ENCODE measurements at places on chromosomes 1 and 21. TPM values are rescaled to one million over a fixed set of nuclear protein-coding genes. Genes with fewer than 3 reads are reported as not detected.

Gene ZNF648
- not detected for total RNA-seq

Gene FAM3B
- 2.9 TPM for total RNA-seq

Gene TNFRSF1B
- total RNA-seq: 41.0 TPM

Gene TGFB2
- 16.9 TPM for total RNA-seq

Gene VANGL2
- 11.0 TPM for total RNA-seq

Gene RGS4
- 6.9 TPM for total RNA-seq

Gene AKT3
- total RNA-seq: 61.9 TPM

- no peak for DNase-seq
- H3K36me3 ChIP-seq: no peaks in the 10 kb centered on the region
- H3K4me1 ChIP-seq: no peaks in the 10 kb centered on the region
- no peaks in the 10 kb centered on the region for H3K27me3 ChIP-seq
- H3K27ac ChIP-seq: no peak overlapping the region
Measured at GRCh38 chr1:59072583-59072947, 224.3 kb upstream of the FGGY start.

- no peak for DNase-seq
- H3K4me3 ChIP-seq: no peak overlapping the region
- no peaks in the 10 kb centered on the region for H3K36me3 ChIP-seq
Measured at GRCh38 chr21:41497788-41498187, 10.2 kb downstream of the TMPRSS2 start.

DNA sequence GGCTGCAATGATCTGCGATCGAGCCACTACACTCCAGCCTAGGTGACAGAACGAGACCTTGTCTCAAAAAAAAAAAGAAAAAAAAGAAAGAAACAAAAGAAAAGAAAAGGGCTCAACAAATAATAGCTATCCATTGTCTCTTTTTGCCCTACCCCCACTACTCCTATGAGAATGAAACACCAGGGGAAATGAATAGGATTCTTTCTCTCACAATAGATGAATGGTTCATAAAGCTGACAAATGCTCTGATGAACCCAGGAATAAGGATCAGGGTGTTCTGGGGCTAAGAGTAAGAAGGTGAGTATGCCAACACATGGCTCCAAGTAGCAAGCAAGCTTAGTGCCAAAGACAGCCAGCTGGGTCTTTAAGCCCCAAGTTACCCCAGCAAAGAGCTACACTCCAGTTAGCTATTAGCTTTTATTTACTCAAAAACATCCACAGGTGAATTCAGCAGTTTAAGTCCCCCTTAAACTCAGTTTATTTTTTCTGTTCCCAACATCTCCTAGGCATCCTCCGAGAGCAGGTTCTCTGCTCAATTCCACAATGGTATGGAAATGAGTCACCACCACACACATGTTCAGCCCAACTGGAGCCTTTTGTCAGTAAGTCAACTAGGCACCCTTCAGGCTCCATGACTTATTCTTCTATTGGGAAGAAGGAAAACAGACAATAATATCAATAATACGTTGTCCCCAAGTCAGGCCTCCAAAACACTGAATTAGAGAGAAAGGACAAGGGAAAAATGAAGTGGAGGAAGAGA lies 4.2 kb downstream of the ADORA3 start:
- DNase-seq: no peak
- H3K27ac ChIP-seq: no peak overlapping the region
- H3K4me3 ChIP-seq: no peak overlapping the region
- H3K4me1 ChIP-seq: no peaks in the 10 kb centered on the region
- no peaks in the 10 kb centered on the region for H3K36me3 ChIP-seq

GRCh38 chr1:113808450-113809195 lies 3.7 kb downstream of the RSBN1 start:
- H3K4me1 ChIP-seq: peaks cover 60% of the 10 kb centered on the region
- H3K27me3 ChIP-seq: no peaks in the 10 kb centered on the region
- no peak overlapping the region for H3K4me3 ChIP-seq
- no peak for DNase-seq
- H3K27ac ChIP-seq: no peak overlapping the region
- H3K36me3 ChIP-seq: no peaks in the 10 kb centered on the region

DNA sequence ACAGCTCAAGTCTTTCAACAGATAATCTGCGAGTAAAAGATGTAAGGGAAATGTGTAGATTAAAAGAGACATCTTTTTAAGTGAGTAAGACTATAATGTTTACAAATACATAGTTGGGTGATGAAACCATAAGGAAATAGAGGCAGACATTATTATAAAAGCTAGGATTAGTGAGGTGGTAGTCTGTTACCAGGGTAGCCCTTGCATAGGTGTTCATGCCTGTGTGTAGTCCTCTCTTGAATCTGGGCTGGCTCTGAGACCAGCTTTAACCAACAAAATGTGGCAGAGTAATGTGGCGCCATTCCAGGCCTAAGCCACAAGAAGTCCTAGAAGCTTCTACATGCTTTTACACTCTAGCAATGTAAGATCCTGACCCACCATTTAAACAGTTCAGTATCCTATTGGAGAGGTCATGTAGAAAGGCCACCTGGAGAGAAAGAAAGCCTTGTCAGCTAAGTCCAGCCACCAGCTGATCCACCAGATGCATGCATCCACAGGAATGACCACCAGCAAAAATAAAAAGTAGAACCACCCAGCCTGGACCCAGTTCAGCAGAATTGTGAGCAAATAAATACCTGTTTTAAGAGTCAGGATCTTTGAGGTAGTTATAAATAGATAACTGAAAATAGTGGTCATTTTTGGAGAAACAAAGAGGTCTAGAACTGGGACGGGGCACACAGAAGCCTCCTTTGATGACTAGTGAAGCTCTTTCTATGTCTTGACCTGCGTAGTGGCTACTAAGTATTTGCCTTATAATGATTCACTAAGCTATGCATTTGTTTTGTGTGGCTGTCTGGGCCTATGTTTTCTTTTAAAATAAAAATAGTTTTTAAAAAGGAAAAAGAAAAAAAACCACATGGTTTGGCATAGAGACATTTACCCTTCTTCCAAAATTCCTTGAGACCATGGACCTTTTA lies 8.1 kb downstream of the NIBAN1 start:
- no peaks in the 10 kb centered on the region for H3K27me3 ChIP-seq
- no peak for DNase-seq
- H3K27ac ChIP-seq: no peak overlapping the region
- H3K4me3 ChIP-seq: no peak overlapping the region
- H3K36me3 ChIP-seq: no peaks in the 10 kb centered on the region

DNA sequence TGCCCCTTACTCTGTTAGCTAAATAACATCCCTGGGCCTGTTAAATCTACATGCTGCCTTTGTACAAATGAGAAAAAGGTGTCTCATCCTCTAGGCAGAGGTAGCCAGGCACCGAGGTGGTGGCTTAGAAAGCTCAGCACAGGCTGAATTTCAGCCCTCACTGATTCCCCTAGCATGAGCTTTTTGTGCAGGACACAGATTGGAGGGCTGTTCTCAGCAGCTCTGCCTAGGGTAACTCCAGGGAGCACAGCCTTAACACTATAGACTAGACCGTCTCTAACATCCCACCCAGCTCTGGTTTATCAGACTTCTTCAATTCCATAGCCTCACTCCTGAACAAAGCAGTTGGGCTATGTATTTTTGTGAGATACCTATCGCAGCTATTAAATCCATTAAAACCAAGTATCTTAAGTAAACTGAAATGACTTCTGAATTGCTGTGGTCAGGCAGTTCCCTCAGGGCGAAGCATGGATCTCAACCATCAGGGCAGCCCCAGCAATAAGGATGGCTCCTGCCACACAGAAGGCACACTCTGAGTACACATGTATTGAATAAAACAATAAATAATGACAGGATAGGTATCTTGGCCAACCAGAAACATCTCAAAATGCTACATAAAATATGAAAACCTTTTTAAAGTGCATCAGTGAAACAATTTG lies 14.8 kb downstream of the S100A6 start:
- peaks cover 15% of the 10 kb centered on the region for H3K4me1 ChIP-seq
- no peaks in the 10 kb centered on the region for H3K27me3 ChIP-seq
- DNase-seq: no peak
- H3K27ac ChIP-seq: no peak overlapping the region
- H3K4me3 ChIP-seq: no peak overlapping the region

- DNase-seq: no peak
- H3K36me3 ChIP-seq: no peaks in the 10 kb centered on the region
- no peak overlapping the region for H3K4me3 ChIP-seq
- H3K27me3 ChIP-seq: no peaks in the 10 kb centered on the region
Measured at GRCh38 chr1:14106126-14106525, 406.1 kb downstream of the PRDM2 start.

- no peaks in the 10 kb centered on the region for H3K27me3 ChIP-seq
- no peak overlapping the region for H3K4me3 ChIP-seq
- no peaks in the 10 kb centered on the region for H3K36me3 ChIP-seq
- H3K4me1 ChIP-seq: peaks cover 11% of the 10 kb centered on the region
- H3K27ac ChIP-seq: no peak overlapping the region
Measured at GRCh38 chr1:18972991-18973390, 16.5 kb upstream of the IFFO2 start.

DNA sequence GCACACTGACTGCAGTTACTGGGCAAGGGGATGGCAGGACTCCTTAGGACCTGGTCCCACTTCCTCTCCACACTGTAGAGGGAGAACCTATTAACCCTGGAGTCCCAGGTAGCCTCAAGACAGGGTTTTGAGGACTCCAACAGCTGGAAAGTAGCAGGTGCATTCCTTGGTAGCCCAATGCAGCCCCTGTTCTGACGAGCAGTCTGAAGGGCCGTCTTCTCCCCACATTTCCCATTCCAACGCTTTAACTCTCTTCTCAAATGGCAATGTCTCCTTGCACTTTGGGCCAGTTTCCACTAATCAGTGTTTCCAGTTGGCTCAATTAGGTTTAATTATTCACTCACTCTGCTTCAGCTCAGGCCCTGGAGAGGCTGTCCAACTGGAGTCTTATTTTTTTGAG lies 8.8 kb upstream of the INPP5B start:
- H3K4me1 ChIP-seq: no peaks in the 10 kb centered on the region
- no peak for DNase-seq
- no peaks in the 10 kb centered on the region for H3K27me3 ChIP-seq
- H3K27ac ChIP-seq: no peak overlapping the region
- H3K4me3 ChIP-seq: no peak overlapping the region
- peaks cover 30% of the 10 kb centered on the region for H3K36me3 ChIP-seq

- peaks cover 92% of the 10 kb centered on the region for H3K4me1 ChIP-seq
- no peak for DNase-seq
- H3K4me3 ChIP-seq: no peak overlapping the region
- H3K27me3 ChIP-seq: no peaks in the 10 kb centered on the region
Measured at GRCh38 chr1:45679123-45679522, 7.2 kb downstream of the GPBP1L1 start.

DNA sequence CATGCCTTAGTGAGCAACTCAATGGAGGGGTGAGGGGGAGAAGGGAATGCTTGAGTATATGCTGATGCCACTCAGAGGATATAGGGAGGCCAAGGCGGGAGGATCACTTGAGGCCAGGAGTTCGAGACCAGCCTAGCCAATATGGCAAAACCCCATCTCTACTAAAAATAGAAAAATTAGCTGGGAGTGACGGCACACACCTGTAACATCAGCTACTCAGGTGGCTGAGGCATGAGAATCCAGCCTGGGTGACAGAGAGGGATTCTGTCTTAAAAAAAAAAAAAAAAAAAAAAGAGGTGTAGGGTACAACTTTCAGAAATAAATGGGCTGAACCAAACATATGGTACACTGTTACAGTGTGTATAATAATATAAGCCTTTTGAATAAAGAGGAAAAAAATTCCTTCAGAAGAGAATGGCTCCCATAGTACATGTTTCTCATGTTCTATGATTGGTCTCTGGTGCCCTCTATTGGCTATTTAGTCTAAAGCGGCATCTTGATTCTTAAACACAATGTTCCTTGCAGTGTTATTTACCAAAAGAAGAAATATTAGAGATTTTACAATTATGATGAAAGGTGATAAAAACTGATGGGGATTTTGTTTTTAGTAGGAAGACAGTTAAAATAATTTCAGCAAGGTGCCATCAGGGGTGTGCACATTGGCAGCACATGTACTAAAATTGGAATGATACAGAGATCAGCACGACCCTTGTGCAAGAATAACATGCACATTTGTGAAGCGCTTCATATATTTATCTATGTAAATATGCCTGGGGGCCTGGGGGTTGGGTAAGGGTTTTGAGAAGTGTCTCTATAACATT lies 109.8 kb downstream of the PATJ start:
- H3K27ac ChIP-seq: no peak overlapping the region
- H3K4me1 ChIP-seq: no peaks in the 10 kb centered on the region
- no peak overlapping the region for H3K4me3 ChIP-seq
- H3K27me3 ChIP-seq: no peaks in the 10 kb centered on the region
- DNase-seq: no peak
- H3K36me3 ChIP-seq: no peaks in the 10 kb centered on the region

Data from vagina (tissue), 2 donors.